Stimulated activated naive CD8-positive, alpha-beta T cell treated with anti-CD3 and anti-CD28 coated beads, Interleukin-15, Interleukin-2, amounts not matched to agents 100 U/mL and 50 U/mL, for 24 hours (primary cell): ENCODE measurements at places on chromosomes 3 and 15.

DNA sequence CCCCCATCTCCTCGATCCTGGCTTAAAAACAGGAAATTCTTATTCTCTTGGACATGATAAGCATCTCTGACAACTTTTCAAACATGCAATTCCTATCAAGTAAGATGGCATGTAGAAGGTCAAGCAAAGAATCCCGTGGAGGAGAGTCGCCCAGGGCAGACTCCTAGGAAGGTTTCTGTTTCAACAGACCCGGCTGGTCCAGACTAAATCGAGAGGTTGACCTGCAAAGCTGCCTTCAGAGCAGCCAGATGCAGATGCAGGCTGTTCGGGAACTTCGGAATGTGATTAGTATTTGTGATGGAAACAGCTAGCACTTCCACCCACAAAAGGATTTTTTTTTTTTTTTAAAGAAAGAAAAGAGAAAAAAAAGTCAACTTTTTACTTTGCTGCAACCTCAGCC is 216.8 kb downstream of the NR1D2 start:
- no peak for DNase-seq

DNA sequence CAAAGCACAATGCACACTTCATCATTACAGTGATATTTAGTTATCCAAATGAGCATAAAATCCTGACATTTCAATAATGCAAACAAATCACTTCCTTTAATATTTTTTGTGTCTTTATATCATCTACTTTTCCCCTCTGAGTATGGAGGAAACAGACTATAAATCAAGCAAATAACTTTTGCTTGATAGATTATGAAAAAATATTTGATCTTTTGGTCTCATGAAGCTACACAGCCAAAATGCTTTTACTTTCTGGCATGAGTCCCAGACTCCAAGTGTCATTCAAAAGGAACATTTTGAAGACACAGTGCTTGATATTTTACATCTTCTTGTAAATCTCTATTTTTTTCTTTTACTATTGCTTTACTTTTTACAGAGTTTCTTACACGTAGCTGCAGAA is 215.3 kb upstream of the ROBO1 start:
- no peak for DNase-seq

DNA sequence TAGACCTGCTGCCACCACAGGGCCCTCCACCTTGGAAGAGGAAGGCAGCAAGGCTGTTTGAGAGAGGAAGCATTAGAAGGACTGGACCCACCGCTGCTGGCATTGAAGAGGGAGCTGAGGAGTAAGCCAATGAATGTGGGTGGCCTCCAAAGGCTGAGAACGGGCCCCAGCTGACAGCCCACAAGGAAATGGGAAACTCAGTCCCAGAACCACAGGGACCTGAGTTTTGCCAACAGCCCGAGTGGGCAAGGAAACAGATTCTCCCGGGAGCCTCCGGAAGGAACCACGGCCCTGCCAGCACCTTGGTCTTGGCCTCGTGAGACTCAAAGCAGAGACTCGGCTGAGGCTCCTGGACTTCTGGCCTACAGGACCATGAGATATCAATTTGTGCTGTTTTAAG is 95.4 kb upstream of the SNRPA1 start:
- no peak for DNase-seq

- DNase-seq, result no peak
These were observed 43.8 kb downstream of the DCP1A start for GRCh38 chr3:53303549-53303948.

- no peak for DNase-seq
These were observed 31.4 kb downstream of the NPTN start for GRCh38 chr15:73601451-73602445.

- no peak for DNase-seq
These were observed 58.7 kb upstream of the FNDC3B start for GRCh38 chr3:171980578-171981270.

DNA sequence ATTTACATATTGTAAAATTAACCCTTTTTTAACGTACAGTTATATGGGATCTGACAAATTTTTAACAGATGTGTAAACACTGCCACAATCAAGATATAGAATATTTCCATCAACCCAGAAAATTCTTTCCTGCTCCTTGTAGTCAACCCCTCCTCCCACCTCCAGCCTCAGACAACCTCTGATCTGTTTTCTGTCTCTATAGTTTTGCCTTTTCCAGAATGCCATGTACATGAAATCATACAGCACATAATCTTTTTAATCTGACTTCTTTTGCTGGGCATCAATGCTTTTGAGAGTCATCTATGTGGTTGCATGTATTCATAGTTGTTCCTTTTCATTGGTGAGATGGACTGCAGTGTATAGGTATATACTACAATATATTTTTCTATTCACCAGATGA is 153.0 kb downstream of the SMAD6 start:
- no peak for DNase-seq

GRCh38 chr3:47533481-47533880 is 20.0 kb upstream of the ELP6 start:
- no peak for DNase-seq

- DNase-seq, result no peak
These were observed 32.6 kb downstream of the TLE3 start for GRCh38 chr15:70065006-70065722.

DNA sequence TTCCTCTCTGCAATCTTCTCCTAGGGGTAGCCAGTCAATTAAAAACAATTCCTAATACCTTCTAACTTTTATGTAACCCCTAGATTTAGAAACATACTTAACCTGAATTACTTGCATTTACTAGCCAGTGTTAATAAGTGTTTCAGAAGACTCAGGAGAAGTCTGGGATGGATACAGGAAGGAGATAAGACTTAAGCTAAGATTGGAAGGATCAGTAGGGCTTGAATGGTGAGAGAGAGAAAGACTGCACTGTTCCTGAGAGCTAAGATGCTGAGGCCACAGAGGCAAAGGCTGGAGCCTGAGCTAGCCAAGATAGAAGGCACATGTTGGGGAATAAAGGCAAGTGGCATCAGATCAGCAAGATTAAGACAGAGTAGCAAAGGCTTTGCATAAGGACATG is 30.1 kb upstream of the CADPS start:
- DNase-seq, result no peak

DNA sequence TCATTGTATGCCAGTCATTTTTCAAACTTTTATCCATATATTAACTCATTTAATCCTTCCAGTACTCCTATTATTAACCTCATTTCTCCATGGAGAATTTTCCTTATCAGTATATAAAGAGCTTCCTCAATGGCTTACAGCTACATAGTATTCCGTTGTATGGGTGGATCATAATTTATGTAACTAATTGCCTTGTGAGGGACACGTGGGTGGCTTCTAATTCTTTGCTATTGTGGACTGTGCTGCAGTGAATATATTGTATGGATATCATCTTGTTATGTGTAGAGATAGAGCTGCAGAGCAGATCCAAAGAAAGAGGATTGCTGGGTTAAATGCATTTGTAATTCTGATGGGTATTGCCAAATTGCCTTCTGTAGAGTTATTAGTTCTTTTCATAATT is 25.2 kb downstream of the PML start:
- no peak for DNase-seq

DNA sequence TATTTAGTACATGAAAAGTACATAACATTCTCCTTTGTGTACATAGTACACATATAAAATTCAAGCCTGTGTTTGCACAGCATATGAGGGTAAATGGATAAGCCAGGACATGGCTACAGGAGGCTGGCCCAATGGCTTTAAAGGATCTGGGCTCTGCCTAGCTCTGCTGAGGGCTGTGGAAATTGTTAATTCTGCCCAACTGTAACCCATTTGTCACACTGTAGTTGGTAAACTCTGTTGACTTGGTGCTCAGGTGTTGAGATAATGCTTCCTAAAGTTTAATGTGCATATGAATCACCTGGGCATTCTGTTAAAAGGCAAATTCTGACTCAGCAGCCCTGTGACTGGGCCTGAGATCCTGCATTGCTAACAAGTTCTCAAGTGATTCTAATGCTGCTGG is 196.5 kb upstream of the ZPLD1 start:
- no peak for DNase-seq

DNA sequence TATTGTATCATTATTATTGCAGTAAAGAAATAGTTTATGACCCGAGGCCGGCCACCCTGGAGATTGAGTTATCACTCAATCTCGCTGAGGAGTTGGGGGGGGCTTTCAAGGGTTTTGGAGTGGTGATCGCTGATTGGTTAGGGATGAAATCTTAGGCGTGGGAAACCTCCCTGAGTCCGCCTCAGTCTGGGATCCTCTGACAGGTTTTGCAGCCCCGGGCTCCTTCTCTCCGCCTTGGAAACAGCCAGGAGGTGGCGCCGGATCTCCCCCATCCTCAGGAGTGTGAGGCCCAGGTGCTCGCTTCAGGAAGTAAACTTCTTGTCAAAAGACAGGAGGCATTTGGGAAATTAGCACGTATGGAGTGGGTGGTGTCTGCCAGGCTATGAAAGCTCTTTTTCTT is 41.1 kb upstream of the SEC61A1 start:
- peak; percentile 30 for DNase-seq

- no peak for DNase-seq
These were observed 64.1 kb downstream of the RFTN1 start for GRCh38 chr3:16449369-16449768.

GRCh38 chr3:152943645-152944044 is 108.7 kb downstream of the P2RY1 start:
- no peak for DNase-seq

DNA sequence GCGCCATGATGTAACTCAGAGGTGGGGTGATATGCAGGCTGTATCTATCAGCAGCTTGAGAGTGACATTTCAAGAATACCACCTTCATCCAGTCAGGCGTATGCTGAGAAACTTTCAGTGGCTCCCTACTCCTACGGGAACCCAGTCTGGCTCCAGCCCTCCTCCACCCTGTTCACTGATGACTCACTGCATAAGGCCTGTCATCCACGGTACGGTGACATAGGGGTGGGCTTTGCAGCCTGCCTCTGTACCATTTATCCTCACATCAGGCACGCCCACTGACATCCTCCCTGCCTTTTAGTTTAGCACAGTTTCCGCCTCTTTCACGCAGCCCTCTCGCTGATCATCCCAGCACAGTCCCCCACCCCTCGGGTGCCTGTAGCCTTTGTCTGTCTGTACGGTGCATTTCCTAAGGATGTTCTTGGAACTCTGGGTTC is 11.7 kb downstream of the PXYLP1 start:
- peak; percentile 79 for DNase-seq

DNA sequence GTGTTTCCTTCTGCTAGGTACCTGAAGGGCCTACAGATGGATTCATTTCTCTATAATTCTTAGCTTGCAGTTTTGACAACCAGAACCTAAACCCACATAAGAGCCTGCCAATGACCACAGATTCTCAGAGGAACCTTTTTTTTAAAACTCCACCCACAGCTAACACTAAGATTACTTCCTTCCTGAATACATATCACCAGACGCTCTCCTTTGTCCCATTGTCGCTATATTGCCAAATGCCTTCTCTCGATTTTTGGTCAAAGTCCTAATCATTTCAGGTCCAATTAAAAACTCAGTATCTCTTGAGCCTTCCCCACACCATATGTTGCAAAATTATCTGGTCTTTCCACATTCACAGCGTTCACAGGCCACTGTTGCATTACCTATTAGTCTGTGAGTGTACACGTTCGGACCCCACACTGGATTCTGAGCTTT is 12.4 kb downstream of the ZNF710 start:
- no peak for DNase-seq

DNA sequence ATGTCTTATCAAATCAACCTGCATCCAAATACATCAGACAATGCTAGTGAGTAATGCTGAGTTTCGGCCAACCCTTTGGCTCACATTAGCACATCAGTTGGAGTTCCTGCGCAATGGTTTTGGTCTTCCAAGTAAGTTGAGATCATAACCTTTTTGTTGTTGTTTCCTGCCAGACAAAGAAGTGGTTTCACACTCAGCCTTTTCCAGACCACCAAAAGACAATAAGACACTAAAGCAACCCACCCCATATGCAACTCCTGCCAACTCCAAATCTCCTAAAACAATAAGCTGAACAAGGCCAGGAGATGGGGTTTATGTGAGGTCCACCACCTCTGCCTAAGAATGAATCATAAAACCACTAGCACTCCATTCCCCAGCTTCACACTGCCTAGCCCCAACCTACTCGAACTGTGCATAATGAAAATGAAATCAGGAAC is 177.0 kb downstream of the ERC2 start:
- no peak for DNase-seq

DNA sequence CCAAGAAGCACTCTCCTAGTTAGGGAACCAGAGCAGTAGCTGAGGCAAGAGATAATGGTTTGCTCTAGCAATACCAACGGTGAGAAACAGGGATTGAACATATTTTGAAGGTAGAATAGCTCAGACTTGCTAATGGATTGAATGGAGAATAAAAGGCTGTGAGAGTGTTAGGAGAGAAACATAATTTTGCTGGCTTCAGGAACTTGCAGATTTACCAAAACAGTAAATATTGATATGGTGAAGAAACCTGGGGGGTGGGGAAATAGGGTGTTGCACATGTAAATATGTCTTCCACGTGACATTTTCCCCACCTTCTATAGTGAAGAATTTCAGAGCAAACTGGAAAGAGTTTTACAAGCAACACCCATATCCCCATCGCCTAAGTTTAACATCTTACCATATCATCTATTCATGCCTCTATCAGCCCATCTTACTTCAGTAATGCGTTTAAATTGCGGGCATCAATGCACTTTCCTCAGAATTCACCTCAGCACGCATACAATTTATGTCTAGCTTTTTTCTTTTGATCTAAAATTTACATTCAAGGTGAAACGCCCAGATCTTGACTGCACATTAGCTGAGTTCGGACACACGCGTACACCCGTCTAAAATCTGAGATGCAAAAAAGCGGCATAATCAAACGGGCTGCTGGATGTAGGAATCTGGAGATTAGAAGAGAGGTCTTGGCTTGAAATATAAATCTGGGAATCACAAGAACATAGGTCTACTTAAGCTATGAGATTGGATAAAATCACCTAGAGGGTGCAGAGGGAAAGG is 891 bp upstream of the NR1D2 start:
- no peak for DNase-seq
